Activated T-cell treated with anti-CD3 and anti-CD28 coated beads for 24 hours (primary cell): ENCODE measurements at places on chromosomes 7 and 10.
A peak's percentile ranks its signal among the peaks of the same experiment; 100 is the strongest.

DNA sequence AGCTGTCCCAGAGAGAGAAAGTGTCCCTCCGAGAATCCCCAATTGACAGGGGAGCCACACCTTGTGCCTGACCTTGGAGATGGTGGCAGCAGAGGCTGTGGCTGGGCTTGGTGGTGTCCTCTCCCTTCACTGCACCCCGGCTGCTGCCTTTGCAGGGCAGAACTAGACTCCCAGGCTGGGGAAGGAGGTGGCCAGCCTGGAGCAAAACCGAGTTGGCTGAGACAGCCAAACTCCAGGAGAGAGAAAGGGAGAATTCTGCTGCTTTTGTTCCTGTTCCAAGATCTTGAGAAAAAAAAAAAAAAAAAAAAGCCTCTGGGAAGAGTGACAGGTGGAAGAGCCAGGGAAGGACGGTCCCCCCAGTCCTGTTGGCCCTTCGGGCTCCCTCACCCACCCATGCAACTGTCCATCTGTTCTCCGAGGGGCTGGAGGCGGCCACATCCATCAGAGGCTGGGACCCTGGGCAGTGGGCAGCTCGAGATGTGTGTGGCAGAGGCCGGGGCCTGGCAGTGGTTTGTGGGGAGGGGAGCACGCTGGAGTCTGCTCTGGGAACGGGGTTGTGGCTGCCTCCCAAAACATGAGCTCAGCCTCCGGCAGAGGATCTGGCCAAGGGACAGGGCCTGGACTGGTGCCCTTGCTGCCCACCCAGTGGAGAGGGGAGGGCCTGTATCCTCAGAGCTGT lies 35.5 kb downstream of the CLIP2 start:
- DNase-seq: no peak

DNA sequence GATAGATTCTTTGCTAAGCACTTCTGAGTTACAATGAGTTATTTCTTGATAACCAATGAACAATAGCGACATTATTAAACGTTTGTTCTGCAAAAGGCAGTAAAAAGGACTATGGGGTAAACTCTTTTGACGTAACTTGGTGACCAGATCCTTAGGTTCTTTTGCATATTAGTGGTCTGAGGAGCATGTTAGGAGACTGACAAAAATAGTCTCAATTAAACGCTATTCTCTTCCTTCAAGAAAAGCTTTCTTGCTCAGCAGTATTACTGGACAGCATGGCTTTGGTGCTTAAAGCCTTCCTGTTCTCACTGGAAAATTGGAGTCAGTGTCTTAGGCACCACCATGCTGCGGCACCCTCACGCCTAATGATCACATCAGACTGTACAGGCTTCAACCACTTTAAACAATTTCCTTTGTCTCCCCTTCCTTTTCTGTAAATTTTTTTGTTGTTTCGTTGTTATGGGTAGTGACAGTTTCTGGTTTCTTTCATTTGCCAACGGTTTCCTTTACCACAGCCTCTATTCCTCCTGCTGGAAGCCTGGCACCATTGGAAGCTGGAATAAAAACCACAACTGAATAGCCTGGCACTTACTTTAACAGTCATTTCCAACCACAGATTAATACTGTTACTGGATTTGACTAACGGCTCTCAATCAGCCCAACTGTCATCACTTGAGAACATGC lies 49.2 kb upstream of the FAM133B start:
- no peak for DNase-seq

- no peak for DNase-seq
Measured at GRCh38 chr7:21276471-21277035, 151.3 kb upstream of the SP4 start.

GRCh38 chr7:13028036-13028824 lies 340.8 kb downstream of the ARL4A start:
- DNase-seq: no peak

DNA sequence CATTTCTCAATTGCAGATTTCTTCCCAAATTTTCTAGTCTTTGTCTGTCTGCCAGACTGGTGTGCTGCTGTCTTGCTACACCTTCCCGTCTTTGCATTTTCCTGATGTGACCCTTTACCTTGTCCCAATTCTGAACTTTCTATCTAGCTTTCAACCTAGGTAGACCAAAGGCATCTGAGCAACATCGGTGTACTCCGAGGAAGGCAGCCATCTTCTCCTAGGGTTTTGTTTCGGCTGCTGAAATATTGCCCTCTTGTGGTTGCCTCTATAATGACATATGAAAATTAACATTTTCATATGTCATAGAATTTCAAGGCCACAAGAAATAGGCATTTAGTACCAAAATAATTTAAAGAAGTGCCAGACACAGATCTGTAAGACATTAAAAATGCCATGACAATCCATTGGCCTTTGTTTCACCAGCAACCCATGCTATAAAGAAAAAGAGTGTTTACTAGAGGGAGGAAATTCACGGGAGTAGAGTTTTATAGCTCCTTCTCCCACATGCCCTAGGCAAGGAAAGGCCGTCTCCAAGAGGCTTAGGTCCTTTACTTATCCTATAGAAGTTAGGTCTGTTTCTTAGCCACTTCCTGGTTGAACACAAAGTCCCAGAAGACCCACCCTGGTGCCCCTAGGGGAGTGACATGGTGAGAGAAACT lies 23.4 kb downstream of the OR9A2 start:
- no peak for DNase-seq

GRCh38 chr10:63703740-63704345 lies 182.6 kb downstream of the REEP3 start:
- no peak for DNase-seq

- no peak for DNase-seq
Measured at GRCh38 chr7:42573881-42574672, 337.1 kb upstream of the GLI3 start.

GRCh38 chr10:78319841-78320240 lies 286.2 kb downstream of the RPS24 start:
- no peak for DNase-seq

DNA sequence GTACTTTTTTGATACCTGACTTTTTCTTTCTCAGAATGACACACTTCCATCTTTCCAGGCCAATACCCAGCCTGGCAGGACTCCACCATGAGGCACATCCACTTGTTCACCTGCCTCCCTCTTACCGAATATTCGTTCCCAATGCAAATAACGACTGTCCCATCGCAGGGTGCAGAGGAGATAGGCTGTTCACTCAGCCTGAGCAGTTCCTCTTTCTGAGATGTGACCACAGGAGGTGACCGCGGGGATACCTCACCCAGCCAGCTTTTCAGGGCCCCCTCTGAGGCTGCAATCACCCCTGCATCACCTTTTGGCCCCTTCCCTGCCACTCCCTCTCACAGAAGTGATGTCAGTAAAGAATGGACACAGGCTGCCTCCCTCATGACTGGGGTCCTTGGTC lies 28.3 kb downstream of the PTPRN2 start:
- no peak for DNase-seq

- no peak for DNase-seq
Measured at GRCh38 chr7:27897441-27897847, 157.5 kb downstream of the TAX1BP1 start.

DNA sequence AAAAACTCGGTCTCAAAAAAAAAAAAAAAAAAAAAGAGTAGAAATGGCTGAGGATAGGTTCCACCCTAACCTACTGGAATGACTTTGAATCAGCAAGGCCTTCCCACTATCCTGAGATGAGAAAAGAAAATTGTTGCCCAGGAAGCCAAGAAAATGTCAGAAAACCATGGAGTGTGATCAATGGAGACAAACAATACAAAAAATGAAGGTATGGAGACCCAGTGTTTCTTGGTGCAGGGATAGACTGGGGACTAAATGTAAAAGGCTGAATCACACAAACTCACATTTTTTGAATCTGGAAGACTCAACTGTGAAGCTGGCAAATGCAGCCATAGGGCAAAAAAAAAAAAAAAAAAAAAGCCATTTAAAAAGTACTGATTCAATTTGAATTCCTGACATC lies 364.3 kb upstream of the ANKRD30A start:
- DNase-seq: no peak

DNA sequence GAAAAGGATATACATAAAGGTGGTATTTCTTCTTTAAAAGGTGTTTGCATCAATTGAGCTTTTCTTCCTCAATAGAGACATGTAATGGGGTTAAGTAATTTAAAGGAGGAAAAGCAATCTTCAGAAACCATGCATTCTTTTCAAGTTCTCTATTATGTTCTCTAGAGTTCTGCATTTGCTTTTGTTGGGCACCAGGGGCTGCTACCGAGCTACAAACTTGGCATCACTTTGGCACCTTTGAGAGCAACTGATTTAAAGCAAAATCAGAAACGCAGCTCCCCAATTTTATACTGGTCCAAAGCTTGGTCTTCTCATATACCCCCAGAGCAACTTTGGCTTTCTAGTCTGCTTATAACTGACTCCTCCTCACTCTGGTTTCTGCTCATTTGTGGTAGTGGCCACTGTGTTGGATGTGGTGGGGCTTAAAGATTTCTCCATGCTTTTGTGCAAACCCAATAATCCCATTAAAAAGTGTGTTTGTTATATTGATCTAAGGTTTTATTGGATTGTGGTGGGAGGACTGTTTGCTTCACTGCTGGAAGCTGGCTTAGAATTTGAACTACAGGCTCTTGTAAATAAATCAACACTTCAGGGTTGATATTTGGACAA lies 712.1 kb downstream of the PHTF2 start:
- DNase-seq: no peak

- no peak for DNase-seq
Measured at GRCh38 chr10:132849546-132850031, 63.6 kb upstream of the NKX6-2 start.

- no peak for DNase-seq
Measured at GRCh38 chr7:1647961-1648672, 22.0 kb upstream of the ELFN1 start.

DNA sequence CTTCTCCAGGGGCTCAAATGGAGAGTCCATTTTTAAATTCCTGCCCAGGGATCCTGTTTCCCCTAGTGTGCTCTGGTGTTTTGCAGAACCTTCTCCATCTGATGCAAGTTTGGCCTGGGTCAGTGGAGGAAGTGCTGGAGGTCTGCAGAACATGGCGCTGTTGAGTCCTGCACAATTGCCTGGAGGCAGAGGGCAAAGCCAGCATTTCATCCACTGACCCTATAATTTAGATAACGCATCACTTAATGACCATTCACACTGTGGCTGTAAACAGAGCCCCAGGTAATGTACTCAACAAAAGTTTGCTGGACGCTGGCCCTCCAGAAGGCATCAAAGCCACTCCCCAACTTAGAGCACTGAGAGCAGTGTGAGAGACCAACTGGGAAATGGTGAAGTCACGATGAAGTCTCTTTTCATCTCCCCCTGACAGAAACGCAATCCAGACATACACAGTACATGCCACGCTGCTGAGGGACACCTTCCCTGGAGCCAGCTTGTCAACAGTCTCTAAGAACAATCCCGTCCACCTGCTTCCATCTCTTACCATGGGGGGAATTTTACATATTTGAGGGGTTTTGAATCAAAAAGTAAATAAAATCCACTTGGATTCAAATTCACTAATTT lies 13.4 kb downstream of the C10orf71 start:
- DNase-seq: no peak

DNA sequence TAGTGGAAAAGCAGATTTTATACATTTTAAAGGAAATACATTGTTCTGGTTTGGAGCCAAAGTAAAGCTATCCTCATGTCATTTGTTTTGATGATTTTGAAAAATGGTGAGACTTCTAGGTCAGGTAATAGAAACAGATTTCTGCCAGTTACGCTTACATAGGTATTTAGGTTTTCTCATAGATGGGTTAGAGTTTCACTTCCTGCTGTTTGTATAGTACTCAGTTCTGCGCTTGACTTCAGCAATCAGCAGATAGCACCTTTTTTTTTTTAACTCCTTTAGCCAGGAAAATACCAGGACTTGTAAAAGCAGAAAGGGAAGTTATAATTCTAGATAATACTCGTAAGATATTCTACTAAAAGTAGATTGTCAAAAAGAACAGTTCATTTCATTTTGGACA lies 209.8 kb upstream of the POM121L12 start:
- no peak for DNase-seq

- DNase-seq: no peak
Measured at GRCh38 chr10:95284807-95285206, 6.0 kb downstream of the PDLIM1 start.

GRCh38 chr10:5977471-5978229 lies at the start of gene IL15RA:
Gene IL15RA, minus strand, starts transcription at chr10:5977543. Its CDS starts 51 bp downstream, at chr10:5977492.
- DNase-seq: peak; percentile 84

GRCh38 chr10:63630085-63630930 lies 109.1 kb downstream of the REEP3 start:
- DNase-seq: peak; percentile 64

DNA sequence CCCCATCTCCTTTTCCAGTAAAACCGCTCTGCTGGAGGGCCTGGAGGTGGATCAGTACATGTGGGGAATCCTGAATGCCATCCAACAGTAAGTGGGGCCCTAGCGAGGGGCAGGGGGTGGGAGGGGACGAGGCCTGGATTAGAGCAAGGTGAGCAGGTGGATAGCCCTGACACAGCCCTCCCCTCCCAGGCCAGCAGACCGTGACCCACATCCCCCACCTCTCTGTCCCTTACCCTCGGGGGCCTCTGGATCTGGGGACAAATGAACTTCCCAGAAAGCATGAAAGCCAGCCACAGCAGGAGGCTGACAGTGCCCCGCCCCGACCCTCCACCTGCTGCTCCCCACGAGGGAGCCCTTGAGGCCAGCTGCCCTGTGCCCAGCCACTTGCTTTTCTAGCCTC lies 41.8 kb upstream of the PPIF start:
- DNase-seq: no peak

DNA sequence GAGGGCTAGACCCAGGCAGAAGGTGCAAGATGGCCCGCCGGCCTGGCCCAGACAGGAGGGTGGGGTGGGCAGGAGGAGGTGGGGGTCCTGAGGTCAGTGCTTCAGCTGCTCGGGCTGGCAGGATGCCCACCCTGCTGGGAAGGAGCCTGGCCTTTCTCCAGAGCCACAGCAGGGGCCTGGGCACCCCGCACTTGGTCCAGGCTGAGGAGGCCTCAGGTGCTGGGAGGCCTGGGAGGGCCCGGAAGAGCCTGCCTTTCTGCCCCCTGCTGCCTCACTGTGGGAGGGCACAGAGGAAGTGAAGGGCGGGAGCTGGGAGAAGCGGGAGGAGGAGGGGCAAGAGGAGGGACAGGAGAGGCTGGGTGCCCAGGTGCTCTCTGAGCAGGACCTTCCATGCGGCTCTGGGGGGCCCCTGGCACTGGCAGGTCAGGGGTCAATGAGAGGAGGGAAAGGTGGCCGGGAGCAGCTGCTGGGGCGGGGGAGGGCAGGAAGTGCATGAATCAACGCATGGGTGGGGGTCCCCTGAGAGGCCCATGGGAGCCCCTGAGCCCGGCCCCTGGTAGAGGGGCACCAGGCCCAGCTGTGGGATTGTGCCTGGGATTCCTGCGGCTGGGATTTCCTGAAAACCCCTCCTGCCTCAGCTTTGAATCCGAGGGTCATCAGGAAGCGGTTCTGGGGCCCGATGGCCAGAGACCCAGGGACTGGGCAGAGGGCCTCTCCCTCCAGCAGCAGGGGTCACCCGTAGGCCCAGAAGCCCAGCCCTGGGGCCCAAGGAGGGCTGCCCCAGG lies 49.9 kb downstream of the PWWP2B start:
- peak; percentile 57 for DNase-seq
